HCT116 (cell line): ENCODE measurements at places on chromosomes 13 and 19. TPM values are rescaled to one million over a fixed set of nuclear protein-coding genes. Genes with fewer than 3 reads are reported as not detected.

DNA sequence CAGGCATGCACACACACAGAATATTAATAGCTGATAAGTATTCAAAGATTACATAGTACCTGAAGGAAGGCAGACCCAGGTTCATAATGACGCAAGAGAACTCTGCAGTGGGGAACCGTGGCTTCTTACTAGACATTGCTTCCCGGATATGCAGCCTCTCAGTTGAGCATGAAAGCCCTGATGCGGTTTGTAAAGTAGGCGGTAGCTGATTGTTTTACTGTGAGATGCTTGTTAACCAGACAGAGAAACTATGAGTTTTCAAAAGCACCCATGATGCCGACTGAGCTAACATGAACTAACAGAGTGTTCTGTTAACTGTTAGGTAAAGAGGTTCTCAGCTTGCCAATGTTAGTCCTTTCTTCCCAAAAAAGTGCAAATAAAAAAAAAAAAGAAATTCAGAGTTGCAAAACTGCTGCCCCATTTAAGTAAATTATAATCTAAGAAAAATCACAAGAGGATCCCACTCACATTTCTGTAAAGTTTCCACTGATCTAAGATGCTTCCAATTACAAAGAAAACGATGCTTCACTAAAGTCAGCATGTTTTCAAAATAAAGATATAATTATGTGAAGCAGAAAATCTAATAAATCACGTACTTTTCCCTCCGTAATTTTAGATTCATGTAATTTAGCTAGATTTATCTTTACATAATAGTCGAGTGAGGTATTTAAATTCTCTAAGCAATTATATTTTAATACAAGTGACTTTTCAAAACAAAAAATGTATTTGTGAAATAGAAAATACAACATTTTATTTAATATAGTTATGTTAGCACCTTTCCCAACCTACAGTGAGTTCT lies 2.2 kb downstream of the FLT1 start:
- H3K27ac ChIP-seq: no peak overlapping the region
- no peaks in the 10 kb centered on the region for H3K36me3 ChIP-seq
- H3K27me3 ChIP-seq: peaks cover 12% of the 10 kb centered on the region
- no peak overlapping the region for H3K4me3 ChIP-seq
- no peaks in the 10 kb centered on the region for H3K4me1 ChIP-seq
- DNase-seq: no peak

The CEACAM19 gene
- 4.0 TPM for total RNA-seq

GRCh38 chr19:34305221-34306083 lies 51.1 kb downstream of the GARRE1 start:
- H3K4me1 ChIP-seq: no peaks in the 10 kb centered on the region
- no peak for DNase-seq
- no peaks in the 10 kb centered on the region for H3K27me3 ChIP-seq
- H3K4me3 ChIP-seq: no peak overlapping the region
- H3K36me3 ChIP-seq: no peaks in the 10 kb centered on the region; the same call in 1 of the 2 replicates

The CYP2S1 gene
- 17.6 TPM for total RNA-seq

DNA sequence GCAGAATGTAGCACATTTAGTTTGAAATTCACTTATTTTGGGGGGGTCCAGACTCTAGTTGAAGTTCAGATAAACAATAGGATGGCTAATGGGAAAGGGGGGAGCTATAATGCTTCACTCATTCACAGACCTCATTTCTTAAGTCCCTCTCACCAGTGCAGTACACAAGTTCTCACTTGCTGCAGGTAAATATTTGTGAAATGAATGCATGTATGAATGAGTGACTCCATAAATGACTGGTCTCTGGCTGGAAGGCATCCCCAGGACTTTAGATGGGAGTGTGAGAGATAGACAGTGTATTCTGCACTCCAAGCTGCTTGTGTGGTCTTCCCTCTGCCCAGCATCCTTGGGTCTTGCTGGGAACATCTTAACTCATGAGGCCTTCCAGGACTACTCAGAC lies 169.2 kb downstream of the ZIC5 start:
- no peak for DNase-seq
- no peak overlapping the region for H3K27ac ChIP-seq
- no peaks in the 10 kb centered on the region for H3K27me3 ChIP-seq
- H3K4me3 ChIP-seq: no peak overlapping the region

The DDX39A gene
- total RNA-seq: 152 TPM

The SLC17A7 gene
- 1.8 TPM for total RNA-seq

DNA sequence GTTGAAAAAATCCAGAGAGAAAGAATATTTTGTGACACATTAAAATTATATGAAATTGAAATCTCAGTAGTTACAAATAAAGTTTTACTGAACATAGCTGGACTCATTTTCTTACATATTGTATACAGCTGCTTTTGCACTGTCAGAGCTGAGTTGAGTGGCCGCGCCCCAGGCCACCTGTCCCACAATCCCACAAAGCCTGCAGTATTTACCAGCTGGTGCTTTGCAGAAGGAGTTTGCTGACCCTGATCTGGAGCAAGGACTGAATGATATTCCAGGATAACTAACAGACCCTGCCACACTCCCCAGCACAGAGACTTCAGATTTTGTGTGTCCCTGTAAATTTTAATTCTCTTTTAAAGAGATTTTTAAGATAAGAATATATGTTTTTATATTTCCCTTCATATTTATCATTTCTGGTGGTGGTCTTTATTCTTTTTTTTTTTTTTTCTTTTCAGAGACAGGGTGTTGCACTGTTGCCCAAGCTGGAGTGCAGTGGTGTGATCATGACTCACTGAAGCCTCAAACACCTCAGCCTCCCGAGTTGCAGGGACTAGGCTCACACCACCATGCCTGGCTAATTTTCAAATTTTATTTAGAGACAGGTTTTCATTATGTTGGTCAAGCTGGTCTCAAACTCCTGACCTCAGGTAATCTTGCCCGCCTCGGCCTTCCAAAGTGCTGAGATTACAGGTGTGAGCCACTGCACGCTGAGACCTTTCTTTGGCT lies 48.5 kb downstream of the TDRD12 start:
- H3K36me3 ChIP-seq: no peaks in the 10 kb centered on the region
- no peak overlapping the region for H3K4me3 ChIP-seq
- no peak for DNase-seq
- no peaks in the 10 kb centered on the region for H3K4me1 ChIP-seq
- H3K27me3 ChIP-seq: no peaks in the 10 kb centered on the region
- H3K27ac ChIP-seq: no peak overlapping the region
